Activated T-helper 2 cell treated with anti-CD3 and anti-CD28 coated beads, Interferon-gamma antibody, Interleukin-2, Interleukin-4, amounts not matched to agents 10 μg/mL and 5 μg/mL and 100 μg/mL, durations not matched to agents 14 hours and 24 hours and 36 hours (primary cell): ENCODE measurements at places on chromosomes 11 and 22. TPM values are rescaled to one million over a fixed set of nuclear protein-coding genes. Genes with fewer than 3 reads are reported as not detected.

Gene RASL10A
- total RNA-seq, result 0.46 and 0.52 TPM in 2 replicates

Gene ARHGAP32
- total RNA-seq, result 4.6 and 6.1 TPM in 2 replicates

DNA sequence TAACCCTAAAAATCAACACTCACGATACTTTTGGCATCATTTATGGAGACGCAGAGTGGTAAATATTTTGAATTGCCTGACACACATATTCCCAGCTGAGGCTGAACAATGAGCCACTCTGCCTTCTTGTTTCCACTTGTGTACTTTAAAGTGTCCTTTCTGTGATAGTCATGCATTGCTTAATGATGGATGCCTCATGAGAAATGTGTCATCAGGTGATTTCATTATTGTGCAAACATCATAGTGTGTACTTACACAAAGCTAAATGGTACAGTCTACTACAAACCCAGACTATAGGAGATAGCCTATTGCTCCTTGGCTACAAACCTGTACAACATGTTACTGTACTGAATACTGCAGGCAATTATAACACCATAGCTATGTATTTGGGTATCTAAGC, 44.2 kb downstream of the MRE11 start:
- H3K27ac ChIP-seq, result no peak overlapping the region
- H3K36me3 ChIP-seq, result peaks cover 40% of the 10 kb centered on the region
- no peak overlapping the region for H3K4me3 ChIP-seq
- H3K27me3 ChIP-seq, result no peaks in the 10 kb centered on the region

GRCh38 chr11:4050138-4050537, 44.5 kb upstream of the RRM1 start:
- DNase-seq, result no peak
- H3K27me3 ChIP-seq, result no peaks in the 10 kb centered on the region
- no peak overlapping the region for H3K4me3 ChIP-seq

GRCh38 chr11:107496011-107496410, 38.4 kb upstream of the CWF19L2 start:
- H3K4me1 ChIP-seq, result no peaks in the 10 kb centered on the region
- no peak for DNase-seq
- peaks cover 3% of the 10 kb centered on the region for H3K36me3 ChIP-seq
- H3K4me3 ChIP-seq, result no peak overlapping the region

Gene KDM4E
- not detected in 2 replicates for total RNA-seq

Gene GSTT2B
- 0.46 and 0.66 TPM in 2 replicates for total RNA-seq

DNA sequence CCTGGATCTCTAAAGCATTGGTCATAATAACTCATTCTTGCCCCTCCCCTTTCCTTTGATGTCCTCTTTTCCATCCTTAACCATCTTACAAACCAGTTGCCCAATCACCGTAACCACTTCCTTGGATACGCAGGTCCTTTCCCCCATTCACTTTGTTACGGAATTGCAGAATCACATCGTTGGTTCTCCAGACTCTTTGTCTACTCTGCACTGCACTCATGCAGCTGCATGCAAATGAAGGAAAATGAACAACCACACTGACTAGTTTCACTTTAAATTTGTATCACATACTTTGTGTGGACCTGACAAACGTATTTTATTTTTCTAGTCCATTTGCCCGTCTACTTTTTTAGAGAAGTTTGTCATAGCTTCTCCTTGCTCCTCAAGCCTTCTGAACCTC, 69.9 kb downstream of the SLC5A12 start:
- no peak overlapping the region for H3K27ac ChIP-seq
- H3K4me1 ChIP-seq, result no peaks in the 10 kb centered on the region
- no peak overlapping the region for H3K4me3 ChIP-seq
- H3K36me3 ChIP-seq, result no peaks in the 10 kb centered on the region
- H3K27me3 ChIP-seq, result no peaks in the 10 kb centered on the region

GRCh38 chr22:22976033-22976922, 88.7 kb downstream of the IGLL5 start:
- no peak overlapping the region for H3K4me3 ChIP-seq
- no peaks in the 10 kb centered on the region for H3K36me3 ChIP-seq
- H3K27ac ChIP-seq, result no peak overlapping the region

DNA sequence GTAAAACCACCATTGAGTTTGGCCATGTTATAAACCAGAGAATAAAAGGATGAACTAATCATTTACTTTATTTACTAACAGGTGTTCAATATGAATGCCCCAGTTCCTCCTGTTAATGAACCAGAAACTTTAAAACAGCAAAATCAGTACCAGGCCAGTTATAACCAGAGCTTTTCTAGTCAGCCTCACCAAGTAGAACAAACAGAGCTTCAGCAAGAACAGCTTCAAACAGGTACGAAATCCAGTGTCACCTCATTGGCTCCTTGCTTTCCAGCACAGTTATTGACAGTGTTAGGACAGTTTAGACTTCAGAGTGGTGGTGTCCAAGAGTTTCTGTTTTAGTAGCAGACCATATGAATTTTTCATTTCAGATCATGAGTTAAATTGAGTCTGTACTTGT, 13.6 kb upstream of the NAT10 start:
- peaks cover 82% of the 10 kb centered on the region for H3K36me3 ChIP-seq
- H3K4me3 ChIP-seq, result no peak overlapping the region
- H3K4me1 ChIP-seq, result peaks cover 6% of the 10 kb centered on the region
- no peak for DNase-seq
- H3K27me3 ChIP-seq, result no peaks in the 10 kb centered on the region

Gene OR4D5
- total RNA-seq, result not detected in 2 replicates

Gene SLC5A4
- not detected in 2 replicates for total RNA-seq

Gene OR6A2
- total RNA-seq, result 0.32 and 0.53 TPM in 2 replicates
